Stimulated activated naive CD4-positive, alpha-beta T cell treated with Interleukin-2 at 50 U/mL for 16 hours (primary cell): ENCODE measurements at places on chromosomes 7 and 10.

DNA sequence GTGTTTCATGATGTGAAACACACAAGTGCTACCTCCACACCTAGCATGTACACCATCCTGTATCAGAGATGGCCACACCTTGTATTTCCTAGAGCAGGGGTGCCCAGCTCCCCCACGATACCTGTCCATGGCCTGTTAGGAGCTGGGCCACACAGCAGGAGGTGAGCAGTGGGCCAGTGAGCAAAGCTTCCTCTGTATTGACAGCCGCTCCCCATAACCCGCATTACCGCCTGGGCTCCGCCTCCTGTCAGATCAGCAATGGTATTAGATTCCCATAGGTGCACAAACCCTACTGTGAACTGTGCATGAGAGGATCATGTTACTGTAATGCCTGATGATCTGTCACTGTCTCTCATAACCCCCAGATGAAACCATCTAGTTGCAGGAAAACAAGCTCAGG is 145.6 kb upstream of the RNF32 start:
- DNase-seq = no peak

- DNase-seq = no peak
Observed at GRCh38 chr10:856416-857157, 74.9 kb downstream of the LARP4B start.

- no peak for DNase-seq
Observed at GRCh38 chr10:58797356-58797755, 284.7 kb downstream of the BICC1 start.

- no peak for DNase-seq
Observed at GRCh38 chr10:60963441-60964256, 19.7 kb upstream of the RHOBTB1 start.

GRCh38 chr7:43636093-43636492 is 53.2 kb downstream of the STK17A start:
- DNase-seq = no peak

DNA sequence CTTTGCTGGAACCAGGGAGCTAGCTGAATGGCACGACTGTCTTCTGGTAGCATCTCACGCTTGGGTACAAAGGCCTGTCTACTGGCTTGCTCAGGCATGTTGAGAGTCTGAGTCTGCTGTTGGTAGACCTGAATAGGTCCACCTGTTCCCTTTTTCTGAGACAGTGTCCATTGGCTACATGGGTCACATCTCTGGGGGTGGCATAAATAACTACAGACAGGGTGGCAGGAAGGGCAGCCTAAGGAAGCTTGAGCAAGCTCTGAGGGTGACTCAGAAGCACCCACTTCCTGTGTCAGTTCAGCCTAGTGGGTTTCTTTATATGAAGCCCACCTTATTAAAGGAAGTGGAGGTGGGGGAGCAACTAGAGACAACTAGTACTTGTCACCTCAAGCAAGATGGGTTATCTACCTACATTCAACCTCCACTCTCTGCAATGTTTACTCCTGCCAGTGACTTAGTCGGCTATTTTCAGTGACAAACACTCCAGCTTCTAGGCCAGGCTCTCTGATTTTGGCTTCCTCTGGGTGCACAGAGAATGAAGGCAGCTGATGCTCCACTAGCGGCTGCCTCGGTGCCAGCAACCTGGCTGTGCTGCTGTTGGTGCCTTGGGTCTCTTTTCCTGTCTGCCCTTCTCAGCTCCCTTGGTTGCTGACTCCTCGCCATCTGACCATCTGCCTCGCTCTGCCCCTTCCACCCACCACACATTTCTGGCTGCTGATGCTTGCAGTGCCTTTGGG is 5.7 kb upstream of the ZYX start:
- DNase-seq = no peak

DNA sequence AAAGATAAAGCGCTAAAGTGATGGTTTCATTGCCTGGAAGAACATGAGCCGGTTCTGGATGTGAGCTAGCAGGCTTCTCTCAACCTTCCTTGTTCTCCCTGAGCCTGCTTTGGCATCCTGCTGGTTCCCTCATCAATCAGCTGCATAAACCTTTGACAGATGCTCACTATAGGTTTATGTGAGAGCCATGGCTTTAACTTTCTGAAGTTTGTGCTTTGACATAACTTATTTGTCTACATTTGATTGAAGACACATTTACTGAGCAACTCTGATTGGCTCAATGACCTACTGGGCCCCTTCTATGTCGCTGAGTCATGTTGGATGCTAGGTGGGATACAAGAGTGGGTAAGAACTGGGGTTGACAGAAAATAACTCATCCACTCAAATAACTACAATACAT is 192.0 kb downstream of the ADAM12 start:
- DNase-seq = no peak

DNA sequence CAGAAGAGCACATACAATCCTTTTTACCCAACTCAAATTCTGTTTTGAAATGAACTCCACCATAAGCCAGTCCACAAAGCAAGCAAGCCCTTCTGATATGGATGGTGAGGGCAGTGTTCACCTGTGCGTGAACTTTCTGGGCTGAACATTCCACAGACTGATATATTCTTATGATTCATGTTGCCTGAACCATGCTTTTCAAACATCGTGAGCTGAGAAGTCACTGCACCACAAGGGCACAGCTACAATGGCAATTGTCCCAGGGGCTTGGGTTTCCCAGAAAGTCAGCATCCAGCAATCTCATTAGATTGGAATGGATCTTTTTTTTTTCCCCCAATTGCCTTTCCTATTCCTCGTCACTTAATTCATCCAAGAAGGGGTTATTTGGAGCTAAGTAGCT is 86.9 kb upstream of the ZNF438 start:
- no peak for DNase-seq

DNA sequence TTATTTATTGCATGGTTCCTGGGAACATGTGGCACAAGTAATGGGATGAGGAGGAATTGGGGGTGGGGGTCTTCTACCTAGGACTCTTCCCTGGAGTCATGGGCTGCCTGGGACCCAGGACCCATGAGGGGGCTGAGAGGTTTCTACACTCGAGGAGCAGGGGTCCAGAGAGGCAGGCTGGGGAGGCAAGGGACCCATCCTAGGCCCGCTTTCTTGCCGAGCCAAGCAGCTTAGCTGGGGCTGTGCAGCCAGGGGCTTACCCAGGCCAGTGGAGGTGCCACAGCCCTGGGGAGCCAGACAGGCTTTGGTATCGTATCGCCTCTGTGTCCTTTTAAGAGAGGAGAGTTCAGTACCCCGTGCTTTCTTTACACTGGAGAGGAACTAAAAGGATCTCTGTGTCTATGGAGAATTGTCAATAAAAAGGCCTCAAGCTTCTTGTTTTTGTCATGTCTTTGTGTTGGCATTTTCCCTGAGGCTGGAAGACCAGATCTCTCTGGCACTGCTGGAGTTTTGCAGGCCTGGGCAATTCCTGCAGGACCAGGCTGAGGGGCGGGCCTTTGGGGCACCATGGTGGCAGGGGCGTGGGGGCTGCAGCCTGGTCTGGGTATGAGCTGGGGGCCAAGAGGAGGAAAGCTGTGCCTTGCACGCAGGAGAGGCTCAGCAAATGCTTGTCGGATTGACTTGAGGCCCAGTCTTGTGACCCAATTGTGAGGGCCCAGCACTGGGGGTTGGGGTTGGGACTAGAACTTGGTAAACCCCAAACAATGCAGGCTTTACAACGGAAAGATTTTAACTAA is 11.1 kb downstream of the SFRP5 start:
- DNase-seq = no peak

- DNase-seq = no peak
Observed at GRCh38 chr7:102236592-102237287, 49.9 kb upstream of the SH2B2 start.

- DNase-seq = no peak
Observed at GRCh38 chr7:80533287-80533686, 21.4 kb upstream of the GNAT3 start.

DNA sequence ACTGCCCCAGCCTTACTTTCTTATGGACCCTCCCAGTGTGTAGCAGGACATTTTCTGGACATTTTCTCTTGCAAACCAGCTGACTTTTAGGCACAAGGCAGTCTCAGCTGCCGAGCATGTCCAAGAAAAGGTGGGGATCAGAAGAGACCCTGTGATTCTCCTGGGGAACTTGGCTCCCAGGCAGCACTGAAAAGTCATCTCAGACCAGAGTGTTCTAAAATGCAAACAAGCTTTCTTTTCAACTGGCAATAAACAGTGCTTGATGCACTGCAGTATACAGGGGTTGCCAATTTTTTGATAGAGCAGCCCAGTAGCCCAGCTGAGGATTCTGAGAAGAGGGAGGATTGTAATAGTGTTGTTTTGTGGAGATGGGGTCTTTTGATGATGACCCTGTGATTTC is 168.0 kb upstream of the PHYHIPL start:
- no peak for DNase-seq

GRCh38 chr7:34155220-34155908 is 250.0 kb downstream of the BMPER start:
- no peak for DNase-seq

- no peak for DNase-seq
Observed at GRCh38 chr10:62492012-62492869, 118.1 kb downstream of the ZNF365 start.

DNA sequence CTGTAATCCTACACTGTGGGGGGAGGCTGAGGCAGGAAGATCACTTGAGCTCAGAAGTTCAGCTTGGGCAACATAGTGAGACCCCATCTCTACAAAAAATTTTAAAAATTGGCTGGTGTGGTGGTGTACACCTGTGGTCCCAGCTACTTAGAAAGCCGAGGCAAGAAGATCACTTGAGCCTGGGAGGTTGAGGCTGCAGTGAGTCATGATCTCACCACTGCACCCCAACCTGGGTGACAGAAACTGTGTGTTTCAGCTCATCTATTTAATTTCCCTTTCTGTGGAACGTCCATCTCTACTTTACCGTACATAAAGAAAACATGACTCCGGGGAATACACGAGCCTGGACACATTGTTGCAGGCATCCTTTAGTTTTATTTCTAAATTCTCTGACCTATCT is 354.6 kb upstream of the PLXDC2 start:
- DNase-seq = no peak

GRCh38 chr10:105188737-105189462 is 547.8 kb downstream of the SORCS3 start:
- no peak for DNase-seq

DNA sequence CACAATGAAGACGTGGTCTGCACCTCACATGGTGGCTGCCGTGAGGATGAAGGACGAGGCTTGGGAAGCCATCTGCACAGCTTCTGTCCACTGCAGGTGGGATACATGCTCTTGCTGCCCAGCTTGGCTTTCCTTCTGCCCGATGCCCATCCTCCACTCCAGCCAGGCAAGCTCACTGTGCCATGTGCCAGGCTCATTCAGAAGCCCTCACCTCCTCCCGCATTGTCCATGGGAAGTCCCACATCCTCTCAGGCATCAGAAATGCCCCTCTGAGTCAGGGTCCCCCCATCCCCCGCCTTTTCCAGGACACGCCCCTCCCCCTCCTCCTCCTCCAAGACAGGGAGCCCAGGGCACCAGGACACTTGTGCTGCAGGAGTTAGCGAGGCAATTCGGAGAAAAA is 4.6 kb upstream of the NOM1 start:
- no peak for DNase-seq

DNA sequence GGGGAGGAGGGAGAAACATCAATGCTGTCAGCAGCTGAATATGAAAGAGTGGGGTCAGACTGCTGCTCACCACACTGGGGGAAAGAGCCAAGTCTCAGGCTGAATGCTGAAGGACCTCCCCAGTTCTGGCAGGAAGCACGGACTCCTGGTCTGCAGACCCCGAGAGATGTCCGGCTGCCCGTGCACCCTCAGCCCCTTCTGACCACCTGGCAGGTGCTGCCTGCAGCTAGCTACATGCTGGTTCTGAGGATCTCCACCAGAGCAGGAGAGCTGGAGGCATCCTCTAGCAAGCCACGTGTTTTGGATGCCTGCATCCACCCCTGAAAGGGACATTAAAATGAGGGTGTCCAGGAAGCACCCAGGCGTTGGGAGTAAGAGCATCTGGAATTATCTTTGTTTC is 74.2 kb downstream of the HTR5A start:
- no peak for DNase-seq

GRCh38 chr7:144629598-144629997 is 206.3 kb downstream of the TPK1 start:
- no peak for DNase-seq

GRCh38 chr10:103849880-103850571 is 5.3 kb downstream of the SH3PXD2A start:
- no peak for DNase-seq

DNA sequence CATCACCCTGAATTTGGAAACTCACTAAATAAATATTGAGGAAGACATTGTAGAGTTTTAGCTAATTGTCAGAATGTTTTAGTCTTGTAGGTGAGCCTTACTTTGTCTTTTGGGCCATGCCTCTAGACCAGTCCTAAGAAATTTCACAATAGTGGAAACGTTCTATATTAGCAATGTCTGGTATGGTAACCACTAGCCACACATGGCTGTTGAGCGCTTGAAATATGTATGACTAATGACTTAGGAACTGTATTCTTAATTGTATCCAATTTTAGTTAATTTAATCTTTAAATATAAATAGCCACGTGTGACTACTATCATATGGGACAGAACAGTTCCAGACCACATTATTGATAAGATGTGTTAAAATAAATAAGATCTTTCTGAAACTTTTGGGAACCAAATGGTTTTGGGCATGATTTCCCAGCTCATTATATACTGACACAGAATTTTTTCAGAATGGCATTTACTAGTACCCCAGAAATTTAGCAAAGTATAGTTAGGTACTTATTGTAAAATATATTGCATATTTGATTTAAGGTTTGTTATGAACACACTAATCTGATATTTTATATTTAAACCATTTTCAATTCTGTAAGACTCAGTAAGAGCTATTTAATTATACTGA is 95.0 kb downstream of the VPS50 start:
- DNase-seq = no peak

DNA sequence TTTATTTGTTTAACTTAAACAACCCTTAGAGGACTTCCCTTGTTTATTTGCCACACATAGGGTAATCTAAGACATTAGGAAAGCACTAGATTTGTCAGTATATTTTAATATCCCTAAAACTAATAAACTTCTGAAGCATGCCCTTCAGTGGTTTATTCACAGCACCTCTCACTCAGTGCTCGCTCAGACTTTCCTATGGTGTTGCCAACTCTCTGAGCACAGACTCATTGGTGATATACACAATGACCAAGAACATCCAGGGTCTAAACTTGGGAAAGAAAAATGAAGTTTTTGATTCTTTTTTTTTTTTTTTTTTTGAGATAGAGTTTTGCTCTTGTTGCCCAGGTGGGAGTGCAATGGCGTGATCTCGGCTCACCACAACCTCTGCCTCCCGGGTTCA is 82.2 kb downstream of the RAB11FIP2 start:
- DNase-seq = no peak

GRCh38 chr10:9957351-9957750 is 1060.3 kb upstream of the CELF2 start:
- no peak for DNase-seq

GRCh38 chr10:89184638-89185037 is 22.5 kb downstream of the CH25H start:
- DNase-seq = no peak

- DNase-seq = no peak
Observed at GRCh38 chr7:139854124-139854511, 25.1 kb downstream of the TBXAS1 start.

GRCh38 chr10:28242555-28243204 is 60.2 kb downstream of the MPP7 start:
- DNase-seq = no peak
